Inflammatory macrophage treated with lipopolysaccharide for 1 hour (primary cell): ENCODE measurements at places on chromosomes 1 and 21.

DNA sequence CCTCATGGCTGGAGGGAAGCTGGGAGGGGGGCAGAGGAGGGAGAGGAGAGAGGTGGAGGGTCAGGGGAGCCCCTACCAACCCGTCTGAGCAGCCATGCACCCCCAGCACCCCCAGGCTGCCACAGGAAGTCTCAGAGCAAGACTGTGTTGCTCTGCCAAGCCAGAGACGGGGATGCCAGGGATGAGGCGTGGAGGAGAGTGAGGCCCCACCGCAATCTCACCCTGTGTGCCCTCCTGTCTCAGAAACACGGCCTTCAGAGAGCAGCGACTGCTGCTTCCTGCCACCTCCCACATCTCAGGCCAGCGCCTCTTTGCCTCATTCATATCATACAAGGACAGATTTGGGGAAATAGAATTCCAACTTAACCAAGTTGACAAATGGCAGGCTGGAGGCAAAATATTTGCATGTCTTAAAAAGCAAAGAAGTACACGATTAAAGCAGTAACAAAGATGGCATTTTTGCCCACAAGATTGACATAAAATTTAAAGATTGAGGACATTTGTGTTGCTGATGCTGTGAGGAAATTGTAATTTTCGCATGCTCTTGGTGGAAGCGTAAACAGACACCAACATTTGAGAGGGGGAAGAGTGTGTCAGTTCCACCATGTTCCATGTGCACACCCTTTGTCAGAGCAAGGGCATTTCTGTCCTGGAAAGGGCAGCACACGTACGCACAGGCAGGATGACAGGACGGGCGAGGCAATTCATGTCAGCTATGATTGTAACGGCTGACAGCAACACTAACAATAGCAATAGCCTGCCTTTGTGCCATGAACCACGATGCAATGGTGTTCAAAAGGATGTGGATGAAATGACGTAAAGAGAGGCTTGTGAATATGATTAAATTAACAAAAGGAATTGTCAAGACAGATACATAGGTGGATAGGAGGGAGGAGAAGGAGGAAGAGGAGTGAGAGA, 59.0 kb upstream of the BACE2 start:
- DNase-seq: no peak

- no peak for DNase-seq
These were observed 144.2 kb downstream of the PTPRU start for GRCh38 chr1:29380532-29380931.

DNA sequence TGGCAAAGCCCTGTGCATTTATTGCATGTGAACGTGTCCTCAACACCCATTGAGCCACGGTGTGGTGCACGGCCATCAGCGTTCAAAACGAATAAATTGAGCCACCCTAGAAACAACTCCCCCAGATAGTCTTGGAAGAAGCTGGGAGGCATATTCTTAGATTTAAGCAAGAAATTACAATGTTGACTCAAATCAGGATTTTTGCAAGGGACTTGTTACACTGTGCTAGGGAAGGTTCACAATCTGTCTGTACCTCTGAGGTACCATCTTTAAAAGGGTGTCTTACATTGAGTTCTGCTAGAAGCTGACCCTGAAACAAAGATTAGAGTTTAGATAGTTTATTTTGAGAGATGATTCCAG, 16.2 kb downstream of the CD247 start:
- DNase-seq: no peak

DNA sequence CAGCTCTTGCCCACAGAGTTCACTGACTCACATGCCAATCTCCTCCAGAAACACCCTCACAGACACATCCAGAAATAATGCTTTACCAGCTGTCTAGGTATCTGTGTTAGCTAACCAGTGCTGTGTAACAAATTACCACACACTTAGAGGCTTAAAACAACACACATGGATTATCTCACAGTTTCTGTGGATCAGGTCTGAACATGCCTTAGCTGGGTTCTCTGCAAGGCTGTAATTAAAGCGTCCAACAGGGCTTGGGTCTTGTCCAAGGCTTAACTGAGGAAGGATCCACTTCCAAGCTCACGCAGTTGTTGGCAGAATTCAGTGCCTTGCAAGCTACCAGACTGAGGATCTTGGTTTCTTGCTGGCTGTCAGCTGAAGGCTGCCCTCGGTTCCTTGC, 92.5 kb upstream of the RGS4 start:
- DNase-seq: no peak

- no peak for DNase-seq
These were observed 2.9 kb downstream of the CR1L start for GRCh38 chr1:207647671-207648333.

- no peak for DNase-seq
These were observed 792.8 kb downstream of the ADGRL2 start for GRCh38 chr1:82593561-82593960.

DNA sequence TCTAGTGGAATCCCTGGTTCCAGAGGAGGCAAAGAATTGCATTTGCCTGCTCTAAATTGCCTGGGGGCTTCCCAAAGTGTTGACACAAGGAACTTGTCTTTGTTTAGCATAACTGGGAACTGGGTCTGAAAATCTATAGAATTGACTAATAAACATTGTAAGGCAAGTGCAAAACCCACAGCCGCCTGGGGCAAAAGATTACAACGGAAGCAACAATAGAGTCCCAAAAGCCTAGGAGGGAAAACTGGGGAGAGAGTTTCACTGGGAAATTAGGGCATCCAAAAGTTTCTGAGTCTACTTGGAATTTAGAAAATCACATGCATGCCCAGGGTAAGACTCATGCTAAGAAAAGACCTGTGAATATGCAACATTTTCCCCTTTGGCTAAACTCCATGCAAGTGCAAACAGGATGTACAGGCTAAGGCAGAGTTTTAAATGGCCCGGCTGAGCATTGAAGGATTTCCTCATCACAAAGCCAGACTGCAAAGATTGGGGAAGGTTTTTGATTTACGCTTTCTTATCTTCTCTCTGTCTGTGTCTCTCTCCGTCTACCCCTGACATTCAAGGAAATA, 725.3 kb upstream of the NCAM2 start:
- DNase-seq: no peak

GRCh38 chr1:56468518-56468917, 110.8 kb downstream of the PLPP3 start:
- no peak for DNase-seq
